ENCODE measurements at places on chromosomes 12 and 14.

- no peak for DNase-seq
Observed at GRCh38 chr12:123061441-123062205, 81.1 kb downstream of the ARL6IP4 start.

GRCh38 chr12:51324953-51325352 is 979 bp upstream of the BIN2 start:
- DNase-seq, result no peak

DNA sequence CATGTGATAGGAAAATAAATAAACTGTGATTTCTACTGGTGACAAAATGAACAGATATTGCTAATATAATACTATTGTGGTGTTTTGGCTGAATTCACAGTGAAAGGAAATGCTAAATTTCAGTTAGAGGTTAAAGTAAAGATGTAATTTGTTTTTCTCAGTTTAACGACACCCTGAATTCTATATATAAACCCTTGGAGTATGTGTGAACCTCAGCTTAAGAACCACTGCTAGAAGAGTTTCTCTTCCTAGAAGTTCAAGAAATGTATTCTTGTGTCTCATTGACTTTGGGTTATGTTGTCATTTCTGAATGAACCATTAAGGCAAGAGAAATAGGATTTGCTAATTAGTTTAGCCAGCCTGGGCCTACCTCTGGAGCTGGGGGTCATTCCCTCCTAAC is 8.2 kb downstream of the FBXO34 start:
- DNase-seq, result no peak

DNA sequence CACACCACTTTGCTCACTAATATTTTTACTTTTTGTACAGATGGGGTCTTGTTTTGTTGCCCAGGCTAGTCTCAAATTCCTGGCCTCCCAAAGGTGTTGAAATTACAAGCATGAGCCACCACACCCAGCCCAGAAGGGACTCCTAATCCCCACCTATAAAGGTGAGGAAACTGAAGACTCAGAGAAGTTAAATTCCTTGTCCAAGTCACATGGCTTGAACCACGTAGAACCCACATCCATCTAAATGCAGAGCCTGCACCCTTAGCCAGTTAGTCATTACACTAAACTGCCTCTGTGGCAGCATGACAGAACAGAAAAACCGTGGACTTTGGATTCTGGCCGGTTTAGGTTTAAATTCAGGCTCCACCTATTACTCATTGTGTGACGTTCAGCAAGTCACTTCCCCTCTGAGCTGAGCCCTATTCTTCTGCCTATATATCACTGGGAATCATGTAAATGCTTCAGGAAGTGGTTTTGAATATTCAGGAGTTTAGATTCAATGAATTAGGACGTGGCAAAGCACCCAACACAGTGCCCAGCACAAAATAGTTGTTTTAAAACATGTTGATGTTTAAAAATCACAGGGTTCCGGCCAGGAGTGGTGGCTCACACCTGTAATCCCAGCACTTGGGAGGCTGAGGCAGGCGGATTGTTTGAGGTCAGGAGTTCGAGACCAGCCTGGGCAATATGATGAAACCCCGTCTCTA is 3.0 kb upstream of the CORO1C start:
- peak; percentile 10 for DNase-seq

DNA sequence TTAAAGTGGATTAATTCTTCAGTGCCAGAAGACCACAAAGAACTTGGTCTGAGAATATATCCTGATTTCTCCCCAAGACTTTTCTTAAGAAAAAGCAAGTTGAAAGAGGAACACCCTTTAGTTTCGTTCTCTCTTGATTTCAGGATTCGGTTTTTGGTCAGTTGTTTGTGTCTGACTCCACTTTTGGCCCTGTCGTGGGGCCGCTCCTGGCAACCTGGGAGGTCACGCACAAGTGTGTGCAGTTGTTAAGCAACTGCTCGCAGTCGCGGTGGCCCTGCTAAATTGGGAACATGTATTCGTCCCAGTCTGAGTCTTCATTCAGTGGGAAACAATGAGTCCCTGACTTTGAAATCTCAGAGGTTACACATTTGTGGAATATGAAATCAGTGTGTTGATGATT is 68.7 kb downstream of the RGS6 start:
- DNase-seq, result no peak

DNA sequence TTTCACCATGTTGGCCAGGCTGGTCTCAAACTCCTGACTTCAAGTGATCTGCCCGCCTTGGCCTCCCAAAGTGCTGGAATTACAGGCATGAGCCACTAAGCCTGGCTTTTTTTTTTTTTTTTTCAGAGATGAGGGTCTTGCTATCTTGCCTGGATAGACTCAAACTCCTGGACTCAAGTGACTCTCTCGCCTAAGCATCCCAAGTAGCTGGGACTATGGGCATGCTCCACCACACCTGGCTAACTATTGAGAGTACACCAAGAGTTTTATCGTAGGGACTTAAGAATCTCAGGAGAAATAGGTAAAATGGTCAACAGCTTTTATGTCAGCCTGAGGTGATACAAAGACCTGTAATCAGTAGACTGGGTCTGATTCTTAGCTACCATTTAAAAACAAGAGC is 31.2 kb upstream of the SIX1 start:
- no peak for DNase-seq

GRCh38 chr14:61178226-61179060 is 102.7 kb downstream of the TMEM30B start:
- DNase-seq, result peak; percentile 38

DNA sequence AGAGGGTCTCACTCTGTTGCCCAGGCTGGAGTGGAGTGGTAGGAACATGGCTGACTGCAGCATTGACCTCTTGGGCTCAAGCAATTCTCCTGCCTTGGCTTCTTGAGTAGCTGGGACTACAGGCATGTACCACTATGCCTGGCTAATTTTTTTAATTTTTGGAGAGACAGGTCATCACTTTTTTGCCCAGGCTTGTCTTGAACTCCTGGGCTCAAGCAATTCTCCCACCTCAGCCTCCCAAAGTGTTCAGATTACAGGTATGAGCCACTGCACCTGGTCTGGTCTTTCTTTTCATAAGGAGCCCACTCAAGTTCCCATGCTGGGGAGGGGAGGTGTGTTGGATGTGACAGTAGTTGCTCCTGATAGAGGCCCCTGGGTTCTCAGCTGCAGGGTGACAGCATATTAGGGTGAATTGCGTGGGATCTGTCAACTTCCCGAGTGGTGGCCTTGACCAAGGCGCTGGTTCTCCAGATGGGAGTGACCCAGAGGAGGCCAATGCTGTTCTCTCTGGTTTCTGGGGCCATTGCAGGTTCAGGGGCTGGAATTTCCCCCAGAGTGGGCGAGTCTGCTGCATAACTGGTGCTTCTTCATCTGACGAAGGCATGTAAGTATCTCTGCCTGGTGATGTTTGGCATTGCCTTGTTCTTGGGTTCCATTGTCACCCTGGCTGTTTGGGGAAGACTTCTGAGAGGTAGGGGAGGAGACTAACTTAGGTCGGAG is 52.4 kb upstream of the ESRRB start:
- no peak for DNase-seq

DNA sequence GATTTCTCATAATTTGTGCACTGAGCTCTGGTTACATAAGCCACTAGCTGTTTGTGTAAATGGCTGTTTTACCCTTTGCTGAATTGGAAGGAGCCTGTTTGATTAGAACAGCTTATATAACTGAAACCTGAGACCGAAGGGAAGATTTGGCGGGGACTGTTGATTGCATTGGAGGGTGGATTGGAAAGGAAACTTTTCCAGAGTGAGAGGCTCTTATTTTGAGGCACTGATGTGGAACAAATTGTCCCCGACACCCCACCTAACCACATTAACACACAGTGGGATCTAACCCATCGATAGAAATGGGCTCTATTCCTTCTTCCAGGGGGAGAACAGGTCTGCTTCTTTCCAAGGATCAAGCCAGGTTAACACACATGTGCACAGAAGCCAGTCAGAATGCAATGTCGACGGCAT is 51.7 kb downstream of the TMEM30B start:
- no peak for DNase-seq

DNA sequence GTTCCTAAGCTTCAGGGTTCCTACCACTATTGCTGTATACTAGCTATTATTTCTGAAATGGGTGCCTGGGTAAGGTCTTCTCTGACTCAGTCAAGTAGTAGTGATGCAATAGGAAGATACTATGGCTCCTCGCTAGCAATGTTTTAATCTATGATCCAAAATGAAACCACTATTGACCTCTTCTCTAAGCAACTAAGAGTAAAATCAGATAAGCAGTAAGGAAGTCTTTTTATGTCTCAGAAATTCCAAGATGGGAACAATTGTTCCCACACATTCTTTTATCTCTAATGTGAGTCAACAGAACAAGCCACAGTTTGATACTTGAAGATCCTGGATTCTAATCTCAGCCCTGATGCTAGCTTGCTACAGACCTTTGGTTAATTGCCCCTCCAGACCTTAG is 45.1 kb downstream of the AREL1 start:
- DNase-seq, result no peak

DNA sequence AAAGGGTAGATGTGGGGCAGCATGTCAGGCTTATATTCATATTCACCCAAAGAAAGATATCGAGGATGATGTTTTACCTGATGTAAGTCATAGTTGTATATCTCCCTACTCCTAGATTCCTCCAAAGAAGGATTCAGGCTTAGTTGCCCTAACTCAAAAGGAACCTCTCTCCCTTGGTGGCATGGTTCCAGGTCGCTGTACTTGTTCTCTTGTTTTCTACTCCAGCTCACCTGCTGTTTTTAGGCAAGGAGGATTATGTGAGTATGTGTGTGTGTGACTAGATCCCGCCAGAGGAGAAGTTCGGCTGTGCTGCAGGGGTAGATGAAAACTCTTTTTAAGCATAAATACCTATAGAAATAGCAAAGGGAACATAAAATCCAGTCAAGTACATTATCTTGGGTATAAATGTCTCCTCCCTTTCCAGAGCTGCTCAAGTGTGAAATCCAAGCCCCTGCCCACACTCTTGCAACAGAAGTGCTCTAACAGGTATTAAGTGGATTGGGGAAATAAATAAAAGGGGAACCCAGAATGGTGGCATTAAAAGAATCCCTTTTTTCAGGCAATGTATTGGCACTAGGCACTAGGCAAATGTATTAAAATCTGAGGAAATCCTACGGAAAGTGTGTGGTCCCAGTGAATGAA is 375.7 kb downstream of the ZFP36L1 start:
- DNase-seq, result no peak

DNA sequence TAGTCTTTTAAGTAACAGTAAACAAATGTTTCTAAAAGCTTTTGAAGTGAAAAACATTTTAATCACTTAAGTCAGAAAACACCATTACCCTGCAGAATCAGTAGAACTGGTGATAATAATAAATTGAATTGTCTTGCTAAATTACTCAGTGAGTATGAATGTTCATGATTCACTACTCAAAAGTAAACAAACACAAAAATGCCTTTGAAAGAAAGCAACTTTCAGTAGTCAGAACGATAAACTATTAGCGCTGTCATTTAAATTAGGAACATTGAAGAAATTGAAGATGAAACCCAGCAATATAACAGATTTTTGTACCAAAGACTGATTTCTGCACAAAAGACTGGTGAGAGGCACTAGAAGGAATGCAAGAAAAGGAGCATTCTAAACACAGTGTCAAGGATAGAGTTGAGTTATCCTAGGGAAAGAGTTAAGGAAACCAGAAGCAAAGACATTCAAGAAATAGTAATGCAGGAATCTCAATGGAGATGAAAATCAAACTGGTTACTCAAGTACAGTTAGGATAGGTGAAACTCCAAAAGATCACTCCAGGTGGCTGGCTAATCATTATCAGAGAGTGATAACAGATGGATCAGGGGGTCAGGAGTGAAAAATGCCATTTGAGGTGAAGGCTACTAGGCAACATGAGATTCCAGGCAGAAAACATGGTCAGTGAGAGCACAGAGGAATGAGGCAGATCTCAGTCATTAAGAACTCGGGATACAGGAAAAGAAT is 77.4 kb upstream of the ALG10 start:
- no peak for DNase-seq

- DNase-seq, result no peak
Observed at GRCh38 chr12:96143392-96143791, 50.8 kb upstream of the ELK3 start.

- no peak for DNase-seq
Observed at GRCh38 chr14:101476258-101476915, 84.9 kb upstream of the DIO3 start.

GRCh38 chr12:124865728-124866127 is 2.1 kb upstream of the SCARB1 start:
- DNase-seq, result no peak

GRCh38 chr14:28983279-28983678 is 216.7 kb downstream of the FOXG1 start:
- DNase-seq, result no peak

- peak; percentile 13 for DNase-seq
Observed at GRCh38 chr12:106918746-106919145, 37.0 kb upstream of the TMEM263 start.

All from activated CD4-positive, alpha-beta T cell treated with anti-CD3 and anti-CD28 coated beads, Interleukin-2, amount 10 ng/mL, durations not matched to agents 7 days and 5 days (primary cell).